ENCODE measurements at places on chromosomes 2 and 18.

DNA sequence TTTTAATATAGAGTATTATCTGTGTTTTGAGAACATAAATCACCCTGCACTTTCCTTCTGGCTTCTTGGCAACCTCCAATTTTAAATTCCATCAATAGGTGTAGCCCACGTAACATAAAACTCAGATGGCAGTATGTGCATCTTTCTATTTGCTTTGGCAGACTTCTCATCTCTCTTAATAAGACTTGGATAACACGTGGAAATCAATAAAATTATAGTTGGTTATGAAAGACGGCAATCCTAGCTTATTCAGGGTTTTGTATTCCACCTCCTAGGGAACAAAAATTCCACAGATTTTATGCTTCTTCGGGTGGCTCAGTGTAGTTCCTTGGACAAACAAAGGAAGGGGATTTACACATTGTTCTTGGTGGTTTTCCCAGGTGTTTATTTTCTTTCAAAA, 299.3 kb downstream of the RND3 start:
- DNase-seq: no peak

- DNase-seq: no peak
Measured at GRCh38 chr2:219783359-219783975, 156.0 kb downstream of the SLC4A3 start.

GRCh38 chr2:79876430-79876829, 363.6 kb downstream of the CTNNA2 start:
- no peak for DNase-seq

- no peak for DNase-seq
Measured at GRCh38 chr2:200966770-200967169, 3.3 kb upstream of the ORC2 start.

DNA sequence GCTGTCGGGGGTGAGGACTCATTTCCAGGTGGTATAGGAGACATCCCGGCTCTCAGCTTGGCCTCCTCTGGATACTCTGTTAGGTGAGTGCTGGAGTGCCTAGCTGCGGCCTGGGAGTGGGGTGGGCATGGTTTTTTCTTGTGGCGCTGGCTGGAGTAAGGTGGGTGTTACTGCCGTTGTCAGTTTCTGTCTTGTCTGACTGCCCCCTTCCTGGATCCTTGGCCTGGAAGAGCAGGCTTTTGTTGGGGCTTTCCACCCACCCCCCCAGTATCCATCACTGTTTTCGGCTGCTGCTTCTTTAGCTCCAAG, 69.2 kb downstream of the DGKD start:
- DNase-seq: no peak

GRCh38 chr18:79528316-79528695, 132.6 kb downstream of the NFATC1 start:
- DNase-seq: no peak

GRCh38 chr2:189522435-189523151, 58.0 kb downstream of the SLC40A1 start:
- DNase-seq: no peak

DNA sequence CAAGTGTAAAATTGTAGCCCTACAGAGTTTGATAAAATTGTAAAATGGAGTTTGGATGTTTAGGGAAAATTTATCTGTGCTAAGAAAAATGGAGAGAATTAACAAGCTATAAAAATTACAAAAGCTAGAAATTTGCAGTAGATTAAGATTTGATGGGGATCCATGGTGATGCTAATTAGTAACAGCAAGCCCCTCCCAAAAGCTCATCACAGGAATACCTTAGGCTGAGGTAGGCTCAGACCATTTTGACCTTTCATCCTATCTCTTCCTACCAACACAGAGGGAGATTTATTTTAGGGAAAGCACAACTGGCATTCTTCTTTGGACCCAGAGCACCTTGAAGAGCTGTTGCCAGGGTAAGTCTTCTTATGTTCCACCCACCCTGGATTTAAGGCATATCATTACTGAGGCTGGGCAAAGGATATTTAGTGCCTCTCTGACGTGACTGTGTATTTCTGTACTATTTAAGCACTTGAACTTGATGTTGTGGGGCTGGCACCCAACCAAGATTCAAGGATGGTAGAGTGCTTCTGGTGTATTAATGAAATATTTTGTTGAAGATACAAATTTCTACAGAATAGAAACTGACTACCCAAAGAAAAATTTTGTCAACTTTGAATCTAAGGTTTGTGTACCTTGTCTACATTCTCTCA, 70.8 kb upstream of the SLC39A10 start:
- DNase-seq: no peak

DNA sequence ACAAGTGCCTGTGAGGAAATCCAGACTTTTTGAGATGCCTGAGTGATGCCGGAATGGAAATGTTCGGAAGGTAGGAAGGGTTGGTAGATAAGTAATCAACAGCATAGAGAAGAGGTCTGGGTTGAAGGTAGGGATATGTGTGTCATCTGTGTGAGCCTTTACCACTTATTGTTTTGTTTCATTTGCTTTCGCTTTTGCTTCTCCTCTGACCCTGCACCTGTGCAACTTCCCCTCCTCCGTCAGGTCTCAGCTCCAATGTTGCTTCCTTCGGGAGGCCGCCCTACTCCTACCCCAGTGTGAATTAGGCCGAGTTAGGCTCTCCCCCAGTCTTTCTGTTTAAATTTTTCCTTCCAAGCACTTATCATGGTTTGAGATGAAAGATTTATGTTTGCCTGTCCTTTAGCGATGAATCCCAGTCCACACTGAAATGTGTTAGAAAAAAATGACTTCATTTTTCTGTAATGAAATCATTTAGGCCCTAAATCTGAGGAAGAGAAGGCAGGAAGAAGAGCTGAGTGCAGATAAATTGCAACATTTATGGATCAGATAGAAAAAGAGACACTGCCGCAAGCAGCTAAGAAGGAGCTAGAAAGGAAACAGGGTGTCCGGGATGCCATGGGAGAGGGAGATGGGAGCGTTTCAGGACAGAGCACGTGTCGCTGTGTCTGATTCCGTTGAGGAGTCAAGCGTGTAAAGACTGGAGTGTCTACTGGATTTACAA, 139.6 kb upstream of the PELI1 start:
- no peak for DNase-seq

DNA sequence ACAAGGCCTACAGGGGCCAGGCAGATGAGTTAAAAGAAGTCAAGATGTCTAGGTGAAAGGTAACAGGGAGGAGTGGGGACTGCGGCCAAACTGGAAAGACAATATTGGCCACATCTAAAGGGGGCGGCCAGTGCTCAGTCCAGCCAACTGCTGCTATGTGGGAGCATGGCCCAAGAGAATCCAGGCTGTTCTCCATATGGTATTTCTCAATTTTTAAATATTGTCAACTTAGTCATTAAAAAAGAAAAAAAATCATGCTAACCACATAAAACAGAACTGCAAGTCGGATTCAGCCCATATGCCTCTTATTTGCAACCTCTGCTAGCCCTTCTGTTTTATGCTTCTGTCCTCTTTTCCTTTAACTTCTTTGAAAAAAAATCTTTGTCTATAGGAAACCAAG, 14.8 kb downstream of the TRABD2A start:
- no peak for DNase-seq

GRCh38 chr2:19609266-19609665, 250.8 kb upstream of the OSR1 start:
- DNase-seq: no peak

- DNase-seq: no peak
Measured at GRCh38 chr18:23177433-23178072, 42.3 kb downstream of the CABLES1 start.

GRCh38 chr18:58547864-58548263, 81.0 kb downstream of the ALPK2 start:
- no peak for DNase-seq

DNA sequence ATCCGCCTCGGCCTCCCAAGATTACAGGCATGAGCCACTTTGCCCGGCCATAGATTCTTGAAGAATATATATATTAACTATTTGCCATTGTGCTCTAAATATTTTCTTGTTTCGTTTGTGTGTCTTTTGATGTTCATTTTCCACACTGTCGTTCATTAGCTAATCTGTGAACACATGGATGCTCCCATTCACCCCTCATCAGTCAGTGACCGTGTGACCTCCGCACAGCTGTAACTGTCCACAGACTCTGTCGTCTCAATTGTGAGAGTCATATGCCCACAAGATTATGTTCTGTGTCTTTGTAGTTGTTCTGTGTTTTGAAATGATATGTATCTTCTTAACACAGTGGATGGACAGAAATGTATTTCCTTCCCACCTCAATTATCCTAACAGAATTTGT, 29.6 kb downstream of the RAMP1 start:
- no peak for DNase-seq

DNA sequence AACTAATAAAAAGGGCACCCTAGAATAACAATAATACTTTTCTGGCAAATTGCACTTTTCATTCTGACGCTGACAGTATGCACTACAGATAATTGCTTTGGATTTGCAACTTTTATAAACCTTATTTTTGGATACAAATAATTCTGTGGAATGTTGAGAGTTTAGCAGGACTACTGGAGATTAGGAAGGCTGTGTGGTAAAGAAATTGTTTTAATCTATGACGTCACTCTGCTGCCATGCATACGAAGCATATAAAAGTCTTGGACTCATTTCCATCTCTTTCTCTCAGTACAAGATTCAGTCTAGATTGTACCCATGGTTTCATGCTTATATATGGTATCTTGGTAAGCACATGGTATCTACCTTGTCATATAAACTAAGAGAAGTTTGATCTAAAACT, 28.1 kb upstream of the ZCCHC2 start:
- no peak for DNase-seq

GRCh38 chr2:181616715-181617114, 40.2 kb downstream of the CERKL start:
- DNase-seq: no peak

GRCh38 chr2:45745231-45745630, 93.8 kb downstream of the PRKCE start:
- DNase-seq: no peak

DNA sequence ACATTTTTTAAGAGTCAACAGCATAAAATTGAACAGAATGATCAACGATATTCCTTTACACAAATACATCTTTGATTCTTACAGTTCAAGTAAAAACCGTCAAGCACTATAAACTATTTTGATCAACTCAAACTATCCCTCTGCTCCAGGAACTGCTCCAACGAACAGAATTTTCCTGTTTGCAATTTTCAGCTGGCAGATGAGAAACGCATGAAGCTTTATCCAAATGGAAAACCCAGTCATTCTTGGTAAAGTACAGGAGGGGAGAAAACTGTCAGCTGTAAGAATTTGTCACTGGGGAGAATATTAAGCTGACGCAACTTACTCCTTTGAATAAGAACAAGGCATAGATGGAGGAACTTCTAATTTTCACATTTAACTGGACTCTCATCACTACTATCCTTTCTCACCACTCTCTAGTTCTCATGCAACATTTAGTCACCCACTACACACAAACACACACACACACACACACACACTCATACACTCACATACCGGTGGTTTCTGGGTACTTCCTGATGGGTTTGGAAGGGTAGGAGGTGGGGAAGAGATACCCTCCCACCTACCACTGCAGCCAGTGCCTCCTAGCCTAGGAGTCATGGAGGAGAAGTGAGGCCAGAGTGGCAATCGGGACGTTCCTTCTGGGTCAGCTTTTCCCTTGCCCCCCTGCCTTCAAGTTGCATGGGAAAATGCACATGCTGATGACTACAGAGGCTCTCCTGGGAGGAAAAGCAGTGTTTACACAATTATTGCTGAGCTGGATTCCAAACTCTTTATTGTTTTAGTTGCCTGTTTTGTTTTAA, 54.0 kb upstream of the SPATS2L start:
- DNase-seq: no peak
